ENCODE measurements at places on chromosomes 5 and 9.
A peak's percentile ranks its signal among the peaks of the same experiment; 100 is the strongest.

- DNase-seq: no peak
Measured at GRCh38 chr5:156396063-156396829, 69.3 kb downstream of the SGCD start.

DNA sequence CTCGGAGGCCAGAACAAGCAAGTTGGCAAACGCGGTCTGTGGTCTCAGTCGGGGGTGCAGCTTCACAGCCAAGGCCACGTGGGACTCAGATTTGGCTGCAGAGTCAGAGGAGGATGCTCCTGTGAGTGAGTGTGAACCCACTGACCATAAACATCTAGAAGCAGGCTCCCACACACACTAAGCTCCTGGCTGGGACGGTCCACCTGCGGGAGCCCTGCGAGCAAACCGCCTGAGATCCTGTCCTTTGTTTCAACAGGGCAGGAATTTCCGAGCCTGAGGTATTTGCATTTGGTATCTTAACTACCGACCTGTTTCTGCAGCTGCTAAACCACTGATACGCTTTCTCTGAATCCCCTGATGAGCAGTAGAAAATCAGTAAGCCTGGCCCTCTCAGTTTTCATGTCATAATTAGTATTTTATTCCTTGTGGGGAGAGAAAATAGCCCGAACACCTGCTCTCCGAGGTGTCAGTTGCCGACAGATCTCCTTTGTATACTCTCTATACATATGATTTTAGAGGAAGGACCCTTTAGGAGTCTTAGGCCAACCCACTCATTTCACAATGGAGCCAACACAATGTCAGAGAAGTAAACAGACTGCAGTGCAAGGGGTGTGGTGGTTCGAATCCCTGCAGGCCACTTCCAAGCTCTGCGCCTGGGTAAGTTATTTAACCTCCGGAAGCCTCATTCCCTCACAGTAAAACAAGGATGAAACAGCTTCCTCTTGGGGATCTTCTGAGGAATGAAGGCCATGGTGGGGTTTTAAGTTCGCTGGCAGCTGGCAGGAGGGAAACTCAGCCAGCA, 40.9 kb upstream of the PWWP2A start:
- no peak for DNase-seq

DNA sequence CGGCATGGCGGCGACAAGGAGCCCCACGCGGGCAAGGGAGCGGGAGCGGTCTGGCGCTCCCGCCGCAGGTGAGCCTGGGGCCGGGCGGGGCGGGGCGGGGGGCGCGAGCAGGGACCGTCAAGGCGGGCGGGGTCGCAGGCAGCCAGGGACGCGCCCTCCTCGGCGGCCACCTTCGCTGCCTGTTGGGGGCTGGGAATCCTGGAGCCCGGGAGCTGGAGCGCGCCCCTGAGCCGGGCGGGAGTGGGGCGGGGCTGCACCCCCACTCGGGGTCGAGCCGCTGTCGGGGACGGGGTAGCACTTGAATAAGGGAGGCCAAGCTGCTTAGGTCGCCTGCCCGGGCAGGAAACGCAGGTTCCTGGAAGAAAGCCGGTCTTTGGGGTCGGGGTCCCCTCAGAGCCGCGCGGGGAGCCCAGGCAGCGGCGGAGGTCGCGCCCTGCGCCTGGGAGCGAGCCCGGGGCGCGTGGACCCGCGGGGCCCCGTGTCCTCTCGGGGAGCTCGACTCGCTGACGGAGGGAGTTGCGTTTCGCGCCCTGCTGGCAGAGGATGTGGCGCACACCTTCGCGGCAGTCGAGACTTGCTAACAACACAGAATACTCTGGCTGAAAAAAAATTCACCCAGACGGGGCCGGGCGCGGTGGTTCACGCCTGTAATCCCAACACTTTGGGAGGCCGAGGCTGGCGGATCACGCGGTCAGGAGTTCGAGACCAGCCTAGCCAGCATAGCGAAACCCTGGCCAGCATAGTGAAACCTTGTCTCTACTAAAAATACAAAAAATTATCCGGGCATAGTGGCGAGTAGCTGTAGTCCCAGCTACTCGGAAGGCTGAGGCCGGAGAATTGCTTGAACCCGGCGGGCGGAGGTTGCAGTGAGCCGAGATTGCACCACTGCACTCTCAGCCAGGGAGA, 552 bp downstream of the OTULINL start:
- DNase-seq: peak; percentile 69

GRCh38 chr5:107969847-107970246, 299.1 kb upstream of the EFNA5 start:
- DNase-seq: no peak

- DNase-seq: no peak
Measured at GRCh38 chr9:124388275-124389048, 26.8 kb downstream of the PSMB7 start.

DNA sequence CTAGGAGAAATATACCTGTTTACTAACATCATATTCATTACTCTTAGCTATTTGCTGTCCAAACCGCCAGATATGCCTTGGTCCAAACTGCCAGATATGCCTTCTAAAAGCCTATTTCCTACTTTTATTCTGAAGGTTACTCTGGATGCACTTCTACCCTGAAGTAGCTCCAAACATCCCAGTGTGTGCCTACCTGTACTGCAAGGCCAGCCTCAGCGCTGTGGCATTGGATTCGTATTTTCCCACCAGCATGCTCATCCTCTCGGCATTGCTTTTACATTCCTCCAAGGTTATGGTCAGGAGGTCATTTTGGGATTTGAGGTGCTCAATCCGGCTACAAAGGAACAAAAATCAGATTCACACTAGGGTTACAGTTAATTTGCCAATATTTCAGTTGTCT, 94.3 kb downstream of the DCP2 start:
- no peak for DNase-seq

DNA sequence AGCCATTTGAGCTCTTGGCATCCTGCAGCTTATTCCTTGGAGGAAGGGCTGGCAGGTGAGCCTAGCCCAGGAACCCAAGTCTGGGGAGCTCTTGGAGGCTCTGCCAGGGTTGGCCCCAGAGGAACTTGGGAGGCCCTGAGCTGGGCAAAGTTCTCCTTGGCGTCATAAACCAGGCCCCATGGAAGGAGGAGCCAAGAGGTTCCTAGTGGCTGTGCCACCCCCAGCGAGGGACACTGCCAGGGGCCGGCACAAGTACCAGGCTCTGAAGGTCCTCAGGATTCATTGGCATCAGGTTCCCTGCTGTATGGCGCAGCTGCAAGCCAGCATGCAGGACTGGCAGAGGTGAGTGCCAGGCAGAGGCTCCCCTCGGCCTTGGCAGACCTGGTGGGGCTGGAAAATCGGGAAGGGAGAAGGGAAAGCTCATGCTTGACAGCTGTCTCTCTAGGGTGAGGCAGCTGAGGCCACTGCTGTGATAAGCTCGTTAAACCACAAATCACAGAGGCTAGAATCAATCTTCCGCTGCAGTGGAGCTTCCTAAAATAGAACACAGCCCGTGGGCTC, 54.6 kb upstream of the SYNPO start:
- DNase-seq: no peak

- DNase-seq: no peak
Measured at GRCh38 chr5:131997026-131997726, 14.3 kb downstream of the ACSL6 start.

- DNase-seq: no peak
Measured at GRCh38 chr5:127079994-127080491, 6.7 kb upstream of the C5orf63 start.

DNA sequence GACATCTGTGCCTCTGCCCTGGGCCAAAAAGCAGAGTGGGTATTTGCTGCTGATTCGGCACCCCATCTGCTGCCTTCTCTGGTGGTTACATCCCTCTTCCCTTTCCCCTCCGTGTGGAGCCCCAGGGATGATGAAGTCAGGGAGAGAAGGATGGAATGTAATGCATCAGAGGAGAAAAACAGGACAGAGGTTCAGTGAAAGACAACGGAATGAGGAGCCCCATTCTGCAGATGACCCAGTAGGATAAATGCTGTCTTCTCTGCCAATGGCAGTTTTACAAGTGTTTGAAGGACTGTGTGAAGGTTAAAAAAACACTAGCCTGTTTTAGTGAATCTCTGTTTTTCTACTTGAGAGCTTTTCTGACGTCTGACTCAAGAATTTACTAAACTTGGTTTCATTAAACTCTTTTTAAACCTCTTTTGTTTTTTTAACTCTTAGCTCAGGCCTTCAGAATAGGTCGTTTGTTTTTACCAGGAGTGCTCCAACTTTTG, 86.3 kb downstream of the NLN start:
- no peak for DNase-seq

- DNase-seq: no peak
Measured at GRCh38 chr9:18447131-18447530, 26.8 kb upstream of the ADAMTSL1 start.

DNA sequence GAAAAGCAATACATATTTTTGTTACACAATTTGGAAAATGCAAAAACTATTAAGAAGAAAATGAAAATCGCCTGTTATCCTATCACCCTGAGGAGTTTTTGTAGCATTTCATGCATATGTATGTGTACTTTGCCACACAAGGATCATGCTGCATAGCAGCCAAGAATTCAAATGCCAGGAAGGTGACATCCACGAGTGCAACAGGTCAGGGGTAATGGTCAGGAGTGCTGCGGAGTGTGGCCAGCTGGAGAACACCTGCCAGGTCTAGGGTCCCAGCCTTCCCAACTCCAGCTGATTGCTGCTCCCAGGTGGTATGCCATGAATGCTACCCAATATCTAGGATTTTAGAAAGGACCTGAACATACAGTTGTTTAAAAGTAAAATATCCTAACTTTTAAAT, 617.1 kb downstream of the PRELID2 start:
- DNase-seq: no peak
